HT1080 (cell line): ENCODE measurements at places on chromosomes 3 and 15. TPM values are rescaled to one million over a fixed set of nuclear protein-coding genes. Genes with fewer than 3 reads are reported as not detected.

DNA sequence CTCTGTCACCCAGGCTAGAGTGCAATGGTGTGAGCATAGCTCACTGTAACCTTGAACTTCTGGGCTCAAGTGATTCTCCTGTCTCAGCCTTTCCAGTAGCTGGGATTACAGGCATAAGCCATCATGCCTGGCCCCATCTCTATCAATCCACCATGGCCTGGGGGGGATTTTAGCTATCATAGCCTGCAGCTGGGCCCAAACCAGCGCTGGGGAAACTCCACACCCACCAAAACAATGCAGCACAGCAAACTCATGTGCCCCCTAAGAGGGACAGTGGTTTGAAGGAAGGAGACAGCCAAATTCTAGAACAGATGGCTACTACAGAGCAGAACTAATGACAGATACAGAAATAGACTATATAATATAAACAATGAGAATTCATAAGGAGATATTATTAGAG lies 13.8 kb upstream of the NSMCE3 start:
- no peak for DNase-seq

DNA sequence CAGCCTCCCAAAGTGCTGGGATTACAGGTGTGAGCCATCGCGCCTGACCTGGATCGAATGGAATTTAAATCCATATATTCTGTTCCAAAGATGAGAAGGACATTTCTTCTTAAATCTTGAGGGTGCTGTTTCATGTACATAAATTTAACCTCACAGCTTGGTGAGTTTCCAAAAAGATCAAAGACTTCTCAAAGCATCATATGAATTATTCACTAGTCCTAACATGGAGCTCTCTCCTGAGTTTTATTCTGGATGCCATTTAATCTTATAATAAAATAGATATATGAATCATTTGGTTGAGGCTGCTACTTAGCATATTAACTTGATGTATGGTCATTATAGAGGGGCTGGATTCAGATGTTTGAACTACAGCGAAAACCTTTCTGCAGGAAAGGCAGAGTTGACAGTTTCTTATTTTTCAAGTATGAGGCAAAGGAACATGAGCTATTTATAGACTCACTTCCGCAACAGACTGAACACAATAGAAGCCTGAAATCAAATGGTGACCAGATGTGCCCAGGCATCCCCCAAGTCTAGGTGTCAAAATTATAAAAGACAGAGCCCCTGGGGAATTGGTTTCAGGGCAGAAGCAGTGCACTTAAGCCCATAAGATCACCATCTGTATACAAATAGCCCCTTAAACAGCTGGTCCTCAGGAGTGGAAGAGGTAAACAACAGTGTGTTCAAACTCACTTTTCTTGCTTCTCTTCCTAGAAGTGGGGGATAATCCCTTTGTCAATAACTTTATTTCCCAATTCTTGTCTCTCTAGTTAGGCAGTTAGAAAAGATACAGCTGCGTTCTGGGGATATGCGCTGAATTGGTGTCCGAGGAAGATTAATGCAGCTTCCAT lies 29.7 kb downstream of the STARD9 start:
- no peak for DNase-seq

DNA sequence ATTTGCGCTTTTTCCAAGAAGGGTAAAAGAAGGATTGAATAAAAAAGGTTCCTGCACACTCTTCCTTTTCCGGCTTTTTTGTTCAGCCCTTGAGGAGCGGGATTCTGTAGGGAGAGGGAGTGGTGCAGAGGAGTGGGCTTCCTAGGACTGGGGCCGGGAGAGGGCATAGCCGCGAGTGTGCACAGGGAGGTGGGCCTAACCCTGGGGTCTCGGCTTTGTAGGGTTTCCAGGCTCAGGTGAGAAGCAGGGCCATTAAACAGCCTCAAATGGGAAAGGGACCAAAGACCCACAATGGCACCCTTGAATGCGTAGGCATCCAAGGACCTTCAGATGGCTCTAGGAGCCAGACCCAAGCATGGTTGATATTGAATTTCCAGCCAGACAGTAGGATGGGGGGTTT lies 35.4 kb upstream of the RAB6B start:
- DNase-seq = no peak

GRCh38 chr3:58029842-58030584 lies 21.8 kb downstream of the FLNB start:
- DNase-seq = no peak

DNA sequence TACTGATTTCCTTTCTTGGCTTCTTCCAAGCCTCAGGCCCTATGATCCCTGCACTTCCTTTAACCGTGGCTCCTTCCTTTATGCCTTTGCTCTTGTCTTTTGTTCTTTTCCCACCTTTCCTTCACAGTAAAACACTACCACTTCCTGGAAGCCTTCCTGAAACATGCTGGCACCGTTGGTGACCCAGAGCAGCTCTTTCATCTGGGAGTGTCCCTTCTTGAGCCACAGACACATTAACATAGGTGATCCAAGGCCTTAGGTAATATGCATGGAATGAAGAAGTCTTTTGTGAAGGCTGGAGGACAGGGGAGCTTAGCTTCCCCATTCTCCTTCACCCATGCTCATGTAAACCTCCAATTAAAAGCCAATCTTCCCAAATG lies 39.4 kb downstream of the AMOTL2 start:
- no peak for DNase-seq

DNA sequence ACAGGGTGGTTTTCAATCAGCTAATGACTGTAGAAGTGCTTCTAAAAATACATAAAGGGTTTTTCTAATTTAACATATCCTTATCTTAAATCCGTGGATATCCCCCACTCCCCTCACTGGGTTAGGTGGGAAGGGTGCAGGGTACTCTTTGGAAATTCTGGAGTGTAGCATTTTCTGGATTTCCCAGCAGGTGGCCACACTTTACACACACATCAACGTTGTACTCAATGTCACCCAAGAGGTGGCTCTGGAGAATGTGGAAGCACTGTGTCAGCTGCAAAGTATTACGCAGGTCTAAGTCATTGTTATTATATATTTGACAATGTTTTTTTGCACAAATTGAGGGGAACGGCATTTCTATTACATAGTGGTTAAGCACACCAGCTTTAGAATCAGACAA lies 168.8 kb downstream of the CHDH start:
- no peak for DNase-seq

GRCh38 chr3:135758961-135759360 lies 206.6 kb upstream of the PPP2R3A start:
- no peak for DNase-seq

DNA sequence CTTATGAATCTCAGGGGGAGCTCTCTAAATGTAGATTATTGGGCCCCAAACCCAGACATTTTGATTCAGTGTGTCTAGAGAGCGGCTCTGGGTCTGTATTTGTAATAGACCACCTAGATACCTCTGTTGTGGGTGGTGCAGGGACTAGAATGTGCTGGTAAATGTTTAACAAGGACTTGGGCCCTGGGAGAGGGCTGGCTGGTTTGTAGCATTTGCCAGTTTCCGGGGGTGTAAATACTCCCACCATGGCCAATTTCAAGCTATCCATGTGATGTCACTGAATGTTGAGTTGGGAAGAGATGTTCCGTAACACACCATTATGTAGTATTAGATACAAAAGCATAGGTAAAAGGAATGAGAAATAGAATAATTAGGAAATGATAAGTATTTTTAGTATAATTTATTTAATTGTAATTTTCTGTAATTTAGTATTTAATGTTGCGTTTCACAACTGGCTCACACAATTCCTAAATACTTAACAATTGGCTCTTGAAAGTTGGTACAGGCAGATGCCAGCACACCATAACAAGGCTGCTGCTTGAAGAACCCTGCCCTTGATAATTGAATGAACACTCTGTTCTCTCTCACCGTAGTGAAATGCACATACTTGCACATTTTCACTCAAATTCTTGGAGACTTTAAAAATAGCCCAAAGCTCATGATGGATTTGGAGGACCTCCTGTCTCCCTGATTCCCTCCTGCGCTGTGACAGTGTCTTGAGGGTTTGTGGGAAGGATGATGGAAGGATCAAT lies 359.2 kb upstream of the PROK2 start:
- no peak for DNase-seq

GRCh38 chr3:179268400-179269051 lies 17.6 kb upstream of the KCNMB3 start:
- peak; percentile 31 for DNase-seq

GRCh38 chr3:132407025-132407424 lies 10.3 kb upstream of the DNAJC13 start:
- no peak for DNase-seq

GRCh38 chr15:45523166-45523460 lies 558 bp upstream of the SLC30A4 start:
- DNase-seq = no peak

DNA sequence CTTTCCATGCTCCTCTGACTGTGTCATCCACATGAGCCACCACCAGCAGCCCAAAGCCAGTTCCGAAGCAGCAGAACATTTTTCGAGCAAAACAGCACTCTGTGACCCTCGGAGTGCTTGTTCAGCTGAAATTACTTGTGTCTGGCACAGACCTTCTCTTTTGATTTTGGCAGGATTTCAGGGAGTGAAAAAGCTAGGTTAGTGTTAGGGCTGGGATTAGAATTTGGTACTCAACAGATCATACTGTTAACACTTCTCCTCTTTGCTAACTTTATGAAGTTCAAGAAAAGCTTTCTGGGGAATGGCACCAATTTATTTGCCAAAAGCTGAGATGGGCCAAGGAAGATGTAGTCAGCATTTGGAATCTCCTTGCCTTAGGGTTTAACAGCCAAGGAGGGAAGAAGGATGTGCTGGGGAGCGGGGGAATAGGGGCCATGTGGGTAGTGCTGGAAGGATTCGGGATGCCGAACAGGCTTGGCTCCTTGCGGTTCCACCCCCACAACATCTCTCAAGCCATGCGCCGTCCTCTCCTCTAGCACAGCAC lies 55.1 kb upstream of the TRA2B start:
- no peak for DNase-seq

DNA sequence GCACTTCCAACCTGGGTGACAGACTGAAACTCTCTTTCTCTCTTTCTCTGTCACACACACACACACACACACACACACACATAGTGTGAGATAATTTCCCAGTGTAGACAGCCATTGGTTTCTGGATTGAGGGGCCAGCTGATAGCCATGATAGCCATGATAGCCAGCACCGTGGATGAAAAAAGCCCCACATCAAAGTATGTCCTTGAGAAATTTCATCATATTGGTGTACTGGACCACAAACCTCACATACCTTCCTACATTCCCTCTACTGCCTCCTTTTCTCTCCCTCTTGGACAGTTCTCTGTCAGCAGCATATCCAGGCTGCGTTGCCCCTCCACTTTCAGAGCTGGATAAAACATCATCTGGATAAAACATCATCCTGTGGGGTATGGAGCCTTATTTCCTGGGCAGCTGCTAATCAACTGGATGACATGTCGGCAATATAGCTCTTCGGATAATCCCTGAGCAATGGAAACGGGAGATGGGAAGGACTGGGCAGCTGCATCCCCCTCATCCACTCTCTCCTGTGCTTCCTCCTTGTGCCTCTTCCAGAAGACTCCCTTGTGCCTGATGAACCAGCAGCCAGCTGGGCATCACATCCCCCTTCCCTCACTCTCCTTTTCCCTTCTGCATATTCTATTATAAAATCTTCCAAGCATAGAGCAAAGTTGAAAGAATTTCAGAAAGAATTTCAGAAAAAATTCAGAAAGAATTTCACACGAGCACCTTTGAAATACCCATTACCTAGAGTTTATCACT lies 39.3 kb downstream of the GRK7 start:
- no peak for DNase-seq

GRCh38 chr3:48516571-48516970 lies 12.6 kb upstream of the SHISA5 start:
- no peak for DNase-seq

DNA sequence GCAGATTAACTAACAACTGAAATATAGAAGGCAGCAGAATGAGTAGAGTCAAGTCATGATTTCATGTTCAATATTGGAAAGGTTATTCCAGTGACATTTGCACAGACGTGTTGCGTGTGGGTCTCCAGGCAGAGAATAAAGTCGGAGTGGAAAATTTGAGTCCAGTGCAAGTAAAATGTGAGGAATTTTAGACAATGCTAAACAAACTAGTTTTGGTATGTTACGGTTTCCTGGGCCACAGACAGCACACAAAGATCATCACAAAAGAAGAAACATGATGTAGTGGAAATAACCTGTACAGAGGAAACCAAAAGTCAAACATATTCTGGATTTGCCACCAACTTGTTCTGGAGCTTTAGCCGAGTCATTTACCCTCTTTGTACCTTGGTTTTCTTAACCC lies 367 bp downstream of the OR4F6 start:
- DNase-seq = no peak

DNA sequence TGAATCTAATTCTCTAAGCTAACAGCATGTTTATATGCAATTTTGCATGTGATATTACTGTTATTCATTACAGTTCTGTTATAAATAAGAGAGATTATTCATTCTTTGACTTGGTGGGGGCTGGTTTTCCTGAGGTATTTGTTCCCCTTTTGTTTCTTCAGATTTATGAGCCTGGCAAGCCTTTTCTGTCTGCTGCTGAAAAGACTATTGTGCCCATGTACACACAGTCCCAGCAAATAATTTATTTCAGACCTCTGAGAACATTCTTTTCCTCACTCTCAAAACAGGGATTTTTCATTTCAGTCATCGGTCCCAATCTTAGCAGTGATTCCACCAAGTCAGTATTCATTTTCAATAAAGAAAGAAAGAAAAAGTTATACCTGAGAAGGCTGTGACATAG lies 716.8 kb downstream of the NSUN3 start:
- DNase-seq = no peak

DNA sequence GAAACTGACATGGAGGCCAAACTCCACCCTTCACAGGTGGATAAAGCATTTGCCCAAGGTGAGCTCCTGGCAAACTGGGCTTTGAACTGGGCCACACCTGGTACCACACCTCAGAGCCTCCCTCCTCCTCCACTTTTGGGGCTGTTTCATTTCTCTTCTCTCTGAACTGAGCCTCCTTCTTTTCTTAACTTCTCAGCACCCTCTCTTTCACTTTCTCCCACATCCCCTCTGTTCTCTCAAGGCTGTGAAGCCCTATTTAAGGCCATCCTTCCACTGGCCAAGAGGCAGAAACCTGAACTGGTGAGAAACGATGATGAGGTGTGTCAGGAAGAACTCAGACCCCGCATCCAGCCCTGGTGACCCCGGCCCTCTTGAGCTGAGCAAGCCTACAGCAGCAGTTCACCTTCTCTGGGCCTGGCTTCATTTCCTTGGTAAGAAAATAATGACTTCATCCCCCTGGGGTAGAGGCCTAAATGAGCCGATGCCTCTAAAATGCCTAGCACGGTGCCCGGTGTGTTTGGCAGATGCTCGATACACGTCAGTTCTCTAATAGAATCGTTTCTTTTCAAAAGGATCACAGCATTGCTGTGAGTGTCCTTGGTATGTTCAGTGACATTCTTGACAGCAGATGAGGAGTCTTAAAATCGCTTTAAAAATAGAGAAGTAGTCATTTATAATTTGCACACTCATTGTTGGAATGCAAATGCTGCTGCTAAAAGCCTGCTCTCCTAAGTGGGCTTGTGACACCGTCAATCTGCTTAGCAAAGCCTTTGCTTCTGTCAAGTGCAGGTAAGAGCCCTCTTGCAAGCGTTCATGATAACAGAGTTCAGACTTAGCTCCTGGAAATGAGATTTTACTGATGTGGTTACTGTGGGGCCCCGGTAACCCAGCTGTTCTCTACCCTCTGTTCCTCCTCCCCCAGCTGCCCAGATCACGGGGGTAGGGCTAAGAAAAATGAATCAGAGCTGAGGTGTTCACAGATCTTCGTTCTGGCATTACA lies 97.7 kb upstream of the ATP2B2 start:
- no peak for DNase-seq

Gene GOLGA8T
- 0.06 and 0.17 TPM in 2 replicates for total RNA-seq

Gene HRG
- 0.05 TPM in 1 of 2 replicates, not detected in the other for total RNA-seq

Gene ABHD2
- total RNA-seq = 68.0 and 77.6 TPM in 2 replicates

Gene TGM5
- 0.20 and 0.98 TPM in 2 replicates for total RNA-seq

Gene AMOTL2
- total RNA-seq = 197 and 213 TPM in 2 replicates

Gene HAUS2
- total RNA-seq = 43.4 and 50.6 TPM in 2 replicates

Gene CDHR4
- total RNA-seq = not detected in 2 replicates

Gene CPLX3
- total RNA-seq = 0.10 and 0.26 TPM in 2 replicates

Gene GPR156
- total RNA-seq = 0.11 and 0.40 TPM in 2 replicates

Gene SPSB4
- not detected in 2 replicates for total RNA-seq
